ENCODE measurements at places on chromosomes 11 and 22. TPM values are rescaled to one million over a fixed set of nuclear protein-coding genes. Genes with fewer than 3 reads are reported as not detected.
A peak's percentile ranks its signal among the peaks of the same experiment; 100 is the strongest.

The ANO9 gene
- total RNA-seq = 72.6 TPM

DNA sequence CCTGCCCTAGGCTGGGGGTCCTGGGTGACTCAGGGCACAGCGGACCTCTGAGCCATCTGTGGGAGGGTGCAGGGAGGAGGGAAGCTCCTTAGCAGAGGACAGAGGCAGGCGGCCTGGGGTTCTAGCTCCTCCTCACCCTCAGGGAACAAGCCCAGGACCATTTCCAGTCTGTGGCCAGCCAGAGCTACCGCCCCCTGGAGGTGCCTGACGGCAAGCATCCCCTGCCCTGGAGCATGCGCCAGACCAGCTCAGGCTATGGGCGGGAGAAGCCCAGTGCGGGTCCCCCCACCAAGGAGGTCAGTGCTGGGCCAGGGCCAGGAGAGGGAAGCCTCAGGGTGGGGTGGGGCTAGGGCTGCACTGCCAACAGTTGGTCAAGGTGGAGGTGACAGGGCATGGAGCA lies 26.0 kb upstream of the LRRC10B start:
- DNase-seq = peak; percentile 33

The TPBGL gene
- total RNA-seq = not detected

GRCh38 chr11:79321263-79321662 lies 119.6 kb downstream of the TENM4 start:
- no peak for DNase-seq

DNA sequence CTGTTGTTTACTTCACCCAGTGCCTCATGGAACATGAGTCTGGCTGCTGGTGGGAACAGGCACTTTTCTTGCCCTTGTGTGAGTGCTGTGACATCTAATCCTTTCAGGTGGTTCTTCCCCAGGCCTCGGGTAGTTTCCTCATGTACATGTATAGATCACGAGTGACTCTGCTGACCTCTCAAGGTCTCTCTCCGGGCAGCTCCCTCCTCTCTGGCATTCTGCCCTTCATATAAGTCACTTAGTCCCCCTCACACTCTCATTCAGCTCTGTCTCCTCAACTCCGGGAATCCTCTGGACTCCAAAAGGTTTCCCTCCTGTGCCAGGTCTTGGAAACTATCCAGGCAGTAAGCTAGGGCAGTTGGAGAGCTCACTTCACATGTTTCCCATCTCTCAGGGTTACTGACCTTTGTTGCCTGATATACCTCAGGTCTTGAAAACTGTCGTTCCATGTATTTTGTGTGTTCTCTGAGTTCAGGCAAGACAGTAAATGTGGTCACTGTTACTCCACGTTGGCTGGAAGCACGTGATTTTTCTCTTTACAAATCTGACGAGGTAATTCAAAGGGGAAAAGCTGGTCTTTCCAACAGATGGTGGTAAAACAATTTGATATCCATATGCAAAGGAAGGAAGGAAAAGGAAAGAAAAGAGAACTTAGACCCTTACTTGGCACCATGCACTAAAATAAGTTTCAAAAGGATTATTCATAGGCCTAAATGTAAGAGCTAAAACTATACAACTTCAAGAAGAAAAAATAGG lies 40.5 kb upstream of the PITPNB start:
- no peak for DNase-seq

- no peak for DNase-seq
Observed at GRCh38 chr11:5252192-5252918, 2.2 kb downstream of the HBG2 start.

DNA sequence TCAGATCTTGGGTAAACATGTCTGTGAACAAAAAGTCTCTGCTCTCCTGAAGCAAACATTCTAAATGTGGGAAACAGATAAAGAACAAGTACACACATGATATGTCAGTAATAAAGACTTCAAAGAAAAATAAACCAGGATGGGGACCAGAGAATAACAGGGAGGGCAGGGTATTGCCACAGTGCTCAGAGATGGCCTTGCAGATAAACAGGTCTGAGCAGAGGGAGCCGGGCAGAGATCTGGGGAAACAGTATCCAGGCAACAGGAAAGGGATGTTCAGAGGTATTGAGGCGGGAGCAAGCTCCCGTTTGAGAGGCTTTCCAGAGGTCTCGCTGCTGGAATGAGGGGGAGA lies 2.9 kb downstream of the CCDC86 start:
- DNase-seq = no peak

DNA sequence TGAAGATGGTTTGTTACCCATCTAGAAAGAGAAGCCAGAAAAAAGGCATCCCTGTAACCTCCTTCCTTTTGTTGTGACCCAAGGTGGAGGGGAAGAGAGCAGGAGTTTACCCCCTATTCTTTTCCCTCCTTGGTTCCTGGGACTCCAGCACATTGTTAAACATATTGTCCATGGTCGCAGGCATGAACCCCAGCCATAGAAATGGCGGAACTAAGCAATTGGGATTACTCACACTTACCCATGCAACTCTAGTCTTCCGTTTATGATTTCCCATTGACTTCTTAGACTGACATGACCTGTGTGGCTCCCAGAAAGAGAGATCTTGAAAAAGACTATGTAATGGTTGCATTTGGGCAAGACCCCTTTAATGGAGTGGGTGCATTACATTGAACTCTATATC lies 45.4 kb downstream of the OR4C46 start:
- DNase-seq = no peak

- DNase-seq = no peak
Observed at GRCh38 chr11:92894197-92894596, 75.3 kb upstream of the MTNR1B start.

The CRYBA4 gene
- total RNA-seq = not detected

GRCh38 chr22:32823024-32823730 lies 21.7 kb downstream of the TIMP3 start:
- DNase-seq = no peak

- DNase-seq = no peak
Observed at GRCh38 chr22:42561856-42562255, 8.1 kb downstream of the SERHL2 start.

DNA sequence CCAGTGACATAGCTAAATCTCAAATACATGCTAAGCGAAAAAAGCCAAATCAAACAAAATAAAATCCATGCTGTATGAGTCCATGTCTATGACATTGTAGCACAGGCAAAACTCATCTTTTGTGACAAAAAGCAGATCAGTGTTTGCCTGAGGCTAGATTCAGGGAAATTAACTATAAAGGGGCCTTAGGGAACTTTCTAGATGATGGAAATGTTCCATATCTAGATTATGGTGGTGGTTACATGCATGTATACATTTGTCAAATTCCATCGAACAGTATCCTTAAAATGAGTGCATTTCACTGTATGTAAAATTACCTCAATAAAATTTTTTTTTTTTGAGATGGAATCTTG lies 14.9 kb downstream of the CD5 start:
- DNase-seq = no peak

- DNase-seq = no peak
Observed at GRCh38 chr11:79570104-79570503, 129.3 kb upstream of the TENM4 start.

DNA sequence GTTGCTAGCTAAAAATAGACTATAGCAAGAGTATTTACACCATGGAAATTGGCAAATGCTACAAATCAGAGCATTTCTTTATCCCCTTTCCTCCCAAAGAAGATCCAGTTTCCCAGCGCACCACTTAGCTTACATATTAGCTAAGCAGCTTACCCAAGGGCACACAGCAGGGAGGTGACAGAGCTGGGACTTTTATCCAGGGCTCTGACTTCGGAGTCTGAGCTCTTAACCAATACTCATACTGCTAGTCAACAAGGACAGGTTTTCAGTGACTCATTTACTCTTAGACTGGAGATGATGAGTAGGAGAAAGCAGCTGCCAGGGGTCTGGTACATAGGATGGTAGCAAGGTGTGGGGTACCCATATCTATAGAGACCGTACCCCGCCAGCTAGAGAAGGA lies 38.4 kb downstream of the NAV2 start:
- no peak for DNase-seq

The ZP1 gene
- not detected for total RNA-seq

DNA sequence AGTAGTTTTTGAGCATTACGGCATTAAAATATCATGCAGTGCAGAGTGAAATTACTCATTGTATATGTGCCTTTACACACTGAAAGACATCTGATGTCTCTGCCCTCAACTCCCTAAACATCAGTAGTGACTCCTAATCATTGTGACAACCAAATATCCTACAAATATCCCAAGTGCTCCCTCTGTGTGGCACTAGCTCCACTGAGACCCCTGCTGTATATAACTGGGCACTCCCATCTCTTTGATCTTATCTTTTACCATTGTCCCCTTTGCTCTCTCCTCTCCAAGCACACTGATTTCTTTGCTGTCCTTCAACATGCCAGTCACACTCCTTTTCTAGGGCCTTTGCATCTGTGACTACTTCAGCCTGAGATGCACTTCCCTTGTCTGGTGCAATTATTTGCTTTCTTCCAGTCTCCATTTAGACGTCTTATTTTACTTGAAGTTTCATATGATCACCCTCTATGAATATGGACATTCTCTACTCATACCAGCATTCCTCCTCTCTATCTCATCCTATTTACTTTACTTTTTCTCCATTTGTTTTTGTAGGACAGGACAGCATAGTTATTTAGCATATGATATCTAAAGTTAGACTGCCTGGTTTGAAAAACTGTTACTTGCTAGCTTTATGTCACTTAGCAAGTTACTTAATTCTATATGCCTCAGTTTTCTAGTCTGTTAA lies 2.4 kb downstream of the SLC5A12 start:
- DNase-seq = no peak

- DNase-seq = no peak
Observed at GRCh38 chr22:42365942-42366695, 66.1 kb downstream of the NFAM1 start.
